ENCODE measurements at places on chromosomes 6 and 20.

DNA sequence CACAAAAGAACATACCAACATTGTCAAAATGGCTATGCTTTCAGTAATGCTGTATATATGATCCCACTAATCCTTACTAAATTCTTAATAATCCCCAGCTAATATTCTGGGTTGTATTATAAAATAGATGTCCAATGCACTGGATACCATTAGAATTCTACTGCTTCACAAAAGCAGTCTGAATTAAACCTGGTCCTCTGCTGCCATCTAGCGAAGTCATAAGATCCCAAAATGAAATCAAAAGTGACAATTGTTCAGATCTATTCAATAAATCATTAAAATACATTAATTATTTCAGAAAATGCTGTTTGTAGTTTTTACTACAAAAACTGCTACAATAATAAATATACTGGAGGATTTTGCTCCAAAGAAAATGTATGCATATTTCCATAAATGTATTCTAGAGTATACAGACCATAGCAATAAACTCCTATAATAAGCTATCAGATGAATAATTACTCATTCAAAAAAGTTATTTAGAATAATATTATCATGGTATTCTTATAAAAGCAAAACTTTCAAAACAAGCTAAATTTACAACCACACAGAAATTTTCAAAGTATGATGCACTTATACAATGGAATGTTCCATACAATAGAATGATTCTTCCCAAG, 92.6 kb downstream of the RNGTT start:
- DNase-seq: peak; percentile 43

DNA sequence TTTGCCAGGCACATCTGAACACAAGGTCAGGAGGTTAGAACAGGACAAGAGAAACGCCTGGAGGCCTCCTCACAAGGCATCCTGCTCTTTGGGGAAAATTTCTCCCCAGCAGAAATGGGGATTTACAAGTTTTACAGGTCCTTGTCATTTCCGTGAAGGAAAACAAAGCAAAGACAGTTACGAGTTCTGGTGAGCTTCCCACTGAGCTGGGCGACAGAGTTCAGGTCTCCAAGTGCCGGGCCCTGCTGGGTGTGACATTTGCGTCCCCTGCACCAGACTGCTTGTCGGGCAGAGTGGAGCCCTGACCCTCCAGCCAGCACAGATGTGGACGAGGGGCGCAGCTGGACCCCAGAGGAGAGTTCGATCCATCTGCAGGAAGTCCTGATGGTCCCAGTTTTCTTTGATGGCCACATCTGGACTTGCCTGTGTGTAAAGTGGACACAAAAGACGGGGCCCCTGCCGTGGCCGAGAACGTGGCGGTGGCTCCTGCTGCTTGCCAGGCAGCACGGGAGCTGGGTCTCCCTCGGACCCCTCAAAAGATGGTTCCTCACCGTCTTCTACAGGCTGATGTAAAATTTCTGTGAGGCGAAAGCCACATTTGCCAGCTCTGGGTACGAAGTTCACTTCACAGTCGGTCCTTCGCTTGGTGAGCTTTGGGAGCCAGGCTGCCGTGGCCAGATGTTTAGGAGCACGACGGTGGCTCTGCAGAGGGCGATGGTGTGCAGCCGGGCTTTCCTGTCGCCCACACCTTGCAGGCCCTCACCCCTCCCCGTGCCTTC, 5.2 kb upstream of the ADRM1 start:
- DNase-seq: no peak

GRCh38 chr6:146938266-146938665, 266.0 kb upstream of the STXBP5 start:
- DNase-seq: no peak

- no peak for DNase-seq
Measured at GRCh38 chr20:23289249-23289648, 61.3 kb upstream of the NXT1 start.

DNA sequence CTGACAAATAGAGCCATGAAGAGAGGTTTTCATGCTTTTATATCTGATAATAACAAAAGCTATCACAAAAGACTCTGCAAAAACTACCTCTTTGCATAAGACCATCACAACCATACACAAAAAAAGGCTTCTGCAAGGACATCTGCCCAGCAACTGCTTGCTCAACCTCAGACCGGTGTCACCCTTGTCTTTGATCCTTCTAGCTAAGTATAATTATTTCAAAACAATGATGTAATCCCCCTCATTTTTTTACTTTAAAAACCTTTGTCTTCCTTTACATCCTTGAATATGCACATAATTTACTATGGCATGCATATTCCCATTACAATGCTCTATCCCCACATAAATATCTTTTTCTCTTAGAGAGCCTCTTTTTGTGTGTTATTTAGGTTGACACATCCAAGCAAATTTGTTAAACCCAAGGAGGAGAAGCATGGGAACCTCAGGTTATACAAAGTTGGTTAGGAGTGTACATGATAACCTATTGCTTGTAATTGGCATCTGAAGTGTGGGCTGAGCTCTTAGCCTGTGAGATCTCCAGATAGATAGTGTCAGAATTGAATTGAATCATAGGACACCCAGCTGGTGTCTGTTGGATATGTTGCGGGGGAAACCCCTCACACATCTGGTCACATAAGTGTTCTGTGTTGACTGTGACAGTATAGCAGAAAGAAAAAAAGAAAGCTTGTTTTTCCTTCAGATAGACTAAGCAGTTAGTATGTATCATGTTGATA, 20.7 kb upstream of the CGA start:
- DNase-seq: no peak

GRCh38 chr6:3334555-3334954, 75.8 kb downstream of the PSMG4 start:
- DNase-seq: no peak

DNA sequence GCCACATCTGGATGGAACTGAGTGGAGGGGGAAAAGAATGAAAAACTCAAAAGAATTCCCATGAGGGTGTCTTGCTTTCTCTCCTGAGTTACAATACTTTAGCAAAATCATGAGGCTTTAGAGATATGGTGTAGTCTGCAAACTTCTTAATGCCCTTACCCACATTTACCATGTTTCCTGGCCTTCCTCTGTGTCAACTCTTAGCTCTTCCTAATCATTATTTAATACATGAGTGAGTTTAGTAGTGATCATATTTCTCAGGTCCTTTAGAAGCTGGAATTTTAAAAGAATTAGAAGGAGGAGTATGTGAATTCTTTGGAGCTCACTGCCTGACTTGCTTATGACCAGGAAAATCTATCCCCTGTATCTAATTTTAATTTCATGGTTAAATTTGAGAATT, 39.0 kb downstream of the STX11 start:
- no peak for DNase-seq

DNA sequence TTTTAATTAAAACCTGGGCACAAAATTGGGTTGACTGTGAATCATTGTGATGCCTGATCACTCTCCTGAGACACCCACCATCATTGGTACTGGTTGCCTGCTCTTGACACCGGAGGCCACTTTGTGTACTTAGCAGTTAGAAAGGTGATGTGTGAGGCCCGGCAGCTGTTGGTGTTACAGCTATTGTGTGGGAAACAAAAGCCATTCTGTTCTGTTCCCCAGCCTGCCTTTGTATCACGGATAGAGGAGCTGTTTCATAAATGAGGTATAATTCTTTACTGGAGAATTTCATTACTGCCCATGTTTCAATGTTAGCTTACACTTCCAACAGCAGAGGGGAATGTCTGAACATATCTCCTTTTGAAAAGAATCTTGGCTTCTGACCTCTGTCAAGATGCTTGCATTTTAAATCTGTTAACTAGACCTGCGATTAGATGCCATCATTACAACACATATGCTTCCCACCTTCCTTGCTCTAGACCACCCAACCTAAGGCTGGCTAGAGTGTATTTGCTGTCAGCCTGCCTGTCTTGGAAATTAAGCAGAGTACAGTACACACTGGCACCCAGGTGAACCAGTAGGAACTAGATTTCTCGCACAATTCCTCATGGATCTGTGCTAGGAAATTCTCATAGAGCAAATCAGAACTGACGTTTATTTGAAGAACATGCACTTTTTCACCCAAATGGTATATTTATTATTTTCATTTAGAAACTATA, 142.4 kb upstream of the INSM1 start:
- no peak for DNase-seq

- no peak for DNase-seq
Measured at GRCh38 chr6:97133067-97133466, 149.9 kb downstream of the MMS22L start.

DNA sequence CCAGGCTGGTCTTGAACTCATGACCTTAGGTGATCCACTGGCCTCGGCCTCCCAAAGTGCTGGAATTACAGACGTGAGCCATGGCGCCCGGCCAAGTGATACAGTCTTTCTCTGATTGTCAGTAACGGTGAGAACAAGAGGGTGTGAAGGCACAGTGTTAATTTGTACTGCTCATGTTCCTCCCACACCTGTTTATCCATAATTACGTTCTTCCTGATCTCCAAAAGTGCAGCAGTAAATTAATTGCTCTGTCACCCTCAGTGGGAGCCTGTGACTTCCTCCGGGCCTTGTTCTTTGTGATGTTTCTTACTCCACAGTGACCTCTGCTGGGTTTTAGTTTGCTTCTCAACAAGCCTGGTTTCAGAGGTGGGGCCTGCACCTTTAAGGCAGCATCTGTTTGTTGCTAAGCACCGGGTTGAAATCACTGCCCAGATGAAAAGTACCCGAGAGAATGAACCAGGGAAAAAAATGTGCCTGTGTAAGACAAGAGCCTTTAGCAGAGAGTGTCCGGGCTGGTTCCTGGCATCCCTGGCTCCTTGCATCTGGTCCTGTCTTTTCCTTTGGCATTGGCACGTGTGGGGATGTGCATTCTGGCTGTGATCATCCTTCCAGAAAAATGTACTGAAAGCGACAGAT, 89.1 kb upstream of the CLDN20 start:
- DNase-seq: peak; percentile 48

DNA sequence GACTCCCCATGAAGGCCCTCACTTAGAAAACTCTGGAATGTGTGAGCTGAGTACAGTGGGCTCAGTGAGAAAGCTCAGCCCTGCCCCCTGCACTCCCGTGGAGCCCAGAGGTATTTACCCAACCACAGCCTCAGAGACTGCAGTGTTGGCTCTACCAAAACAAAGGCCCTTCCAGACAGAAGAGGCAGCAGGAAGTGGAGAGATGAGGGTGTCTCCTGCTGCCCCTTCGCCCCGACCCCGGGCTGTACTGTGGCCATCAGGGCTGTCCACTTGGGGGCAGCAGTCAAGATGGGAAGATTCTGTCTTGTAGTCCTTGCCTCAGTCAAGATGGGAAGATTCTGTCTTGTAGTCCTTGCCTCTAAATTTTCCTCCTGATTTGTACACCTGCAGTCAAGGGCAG, 341.3 kb downstream of the TAF4 start:
- no peak for DNase-seq

DNA sequence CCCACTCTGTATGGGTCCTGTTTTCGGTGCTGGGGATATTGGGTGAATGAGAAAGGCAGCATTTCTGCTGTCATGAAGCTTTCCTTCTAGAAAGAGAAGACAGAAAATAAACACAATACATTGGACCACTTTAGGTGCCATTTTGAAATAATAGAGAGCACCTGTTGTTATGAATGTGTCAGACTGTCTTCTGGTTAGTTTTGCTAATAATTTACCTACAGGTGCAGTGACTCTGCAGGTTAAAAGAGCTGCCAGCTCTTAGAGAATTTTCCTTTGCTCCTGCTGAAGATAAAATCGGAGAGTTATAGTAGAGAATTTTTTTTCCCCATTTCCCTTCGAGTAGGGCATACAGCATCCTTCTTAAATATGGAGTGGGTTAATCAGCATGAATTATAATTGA, 21.9 kb upstream of the GCLC start:
- DNase-seq: no peak

DNA sequence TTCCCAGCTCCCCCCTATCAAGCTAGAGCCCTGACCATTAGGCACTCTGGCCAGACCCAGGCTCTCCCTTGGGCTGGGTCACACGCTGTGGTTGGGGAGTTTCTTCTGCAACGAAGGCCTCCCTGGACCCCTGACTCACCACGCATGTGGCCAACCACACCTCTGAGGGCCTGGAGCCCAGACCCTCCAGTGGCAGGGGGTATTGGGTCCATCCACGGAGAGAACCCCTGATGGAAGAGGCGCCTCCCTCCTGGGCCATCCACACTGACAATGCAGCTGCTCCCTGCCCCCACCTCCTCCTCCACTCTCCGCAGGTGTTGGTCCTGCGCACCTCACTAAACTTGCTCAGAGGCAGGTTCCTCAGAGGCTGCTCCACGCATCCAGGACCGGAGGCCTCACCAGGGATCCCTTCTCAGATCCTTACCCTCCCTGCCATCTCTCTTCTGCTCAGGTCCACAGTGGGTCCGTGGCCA, 125.4 kb downstream of the RNASET2 start:
- no peak for DNase-seq

DNA sequence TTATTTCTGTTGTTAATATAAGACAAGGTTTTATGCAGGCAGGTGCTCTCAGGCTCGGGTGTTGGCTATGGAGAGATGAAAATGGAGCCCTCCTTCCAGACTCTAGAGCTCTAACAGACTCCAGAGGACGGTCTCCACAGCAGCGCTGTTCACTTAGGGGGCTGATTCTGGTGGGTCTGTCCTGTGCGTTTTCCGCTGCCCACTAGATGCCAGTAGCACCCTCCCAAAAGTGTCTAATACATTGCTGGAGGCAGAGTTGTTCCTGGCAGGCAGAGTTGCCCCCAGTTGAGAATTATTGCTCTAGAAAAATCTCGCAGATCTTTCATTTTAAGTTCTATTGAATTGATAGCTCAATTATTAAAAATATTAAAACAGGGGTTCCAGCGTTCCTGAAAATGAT, 109.9 kb downstream of the MAP3K4 start:
- DNase-seq: no peak

DNA sequence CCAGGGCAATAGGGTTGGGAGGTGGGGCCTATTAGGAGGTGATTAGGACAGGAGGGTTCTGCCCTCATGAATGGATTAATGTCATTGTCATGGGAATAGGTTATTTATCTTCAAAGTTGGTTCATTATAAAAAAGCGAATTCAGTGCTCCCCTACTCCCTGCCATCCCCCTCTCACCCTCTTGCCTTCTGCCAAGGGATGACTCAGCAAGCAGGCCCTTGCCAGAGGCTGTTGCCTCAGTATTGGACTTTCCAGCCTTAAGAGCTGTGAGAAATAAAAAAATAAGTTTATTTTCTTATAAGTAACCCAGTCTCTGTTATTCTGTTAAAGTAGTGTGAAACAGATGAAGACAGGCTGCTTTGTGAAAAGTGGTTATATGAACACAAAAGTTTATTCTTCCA, 381.1 kb upstream of the ZFP64 start:
- no peak for DNase-seq

- no peak for DNase-seq
Measured at GRCh38 chr6:150266309-150266708, 102.5 kb upstream of the IYD start.

DNA sequence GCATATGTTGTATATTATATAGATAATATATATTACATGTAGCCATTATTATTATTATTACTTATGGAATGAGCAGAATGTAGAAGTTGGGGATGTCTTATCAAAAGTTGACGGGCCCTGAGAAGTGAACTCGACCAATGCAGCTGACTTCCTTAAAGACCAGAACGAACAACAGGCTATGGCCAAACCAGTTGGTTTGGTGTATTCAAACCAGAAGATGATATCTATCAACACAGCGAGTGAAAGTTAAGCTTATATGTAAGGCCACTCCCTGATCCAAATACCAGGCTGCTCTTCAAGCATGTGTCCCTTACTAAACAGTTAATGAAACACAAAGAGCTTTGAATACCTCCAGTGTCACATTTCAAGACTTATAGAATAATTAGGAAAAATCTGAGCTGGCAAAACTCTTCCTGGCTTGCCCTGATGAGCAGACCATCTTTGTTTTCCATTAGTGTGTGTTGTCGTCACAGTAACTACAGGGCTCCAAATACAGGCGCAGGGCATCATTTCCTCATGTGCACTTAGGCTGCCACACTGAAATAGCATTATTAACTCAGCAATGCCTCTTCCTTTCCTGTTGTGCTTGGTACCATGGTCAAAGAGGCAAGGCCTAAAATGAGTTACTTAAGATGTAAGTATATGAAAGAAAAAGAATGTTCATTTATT, 6.6 kb downstream of the FILIP1 start:
- no peak for DNase-seq
